ENCODE measurements at places on chromosomes 5 and 9.

DNA sequence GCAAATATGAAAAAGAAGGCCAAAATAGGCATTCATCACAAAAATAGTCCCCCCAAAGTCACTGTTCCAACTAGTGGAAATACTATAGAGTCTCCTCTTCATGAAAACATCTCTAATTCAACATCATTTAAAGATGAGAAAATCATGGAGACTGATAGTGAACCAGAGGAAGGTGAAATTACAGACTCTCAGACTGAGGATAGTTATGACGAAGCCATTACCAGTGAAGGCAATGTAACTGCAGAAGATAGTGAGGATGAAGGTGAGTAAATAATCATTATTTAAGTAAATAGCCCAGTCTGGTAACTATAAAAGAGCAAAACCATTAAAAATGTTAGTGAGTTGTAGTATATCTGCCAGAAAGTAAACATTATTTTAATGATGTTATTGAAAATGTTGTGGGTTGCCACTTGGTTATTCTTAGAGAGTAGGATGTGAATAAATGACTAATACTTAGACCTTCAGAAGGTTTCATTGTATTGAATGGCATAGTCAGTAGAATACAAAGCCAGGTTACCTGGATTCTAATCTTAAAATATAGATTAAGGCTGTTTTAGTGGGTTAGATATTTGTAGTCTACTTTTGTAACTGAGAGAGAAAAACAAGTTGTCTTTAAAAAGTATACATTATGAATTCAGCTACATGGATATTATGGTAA lies 16.3 kb downstream of the AGGF1 start:
- DNase-seq, result no peak

DNA sequence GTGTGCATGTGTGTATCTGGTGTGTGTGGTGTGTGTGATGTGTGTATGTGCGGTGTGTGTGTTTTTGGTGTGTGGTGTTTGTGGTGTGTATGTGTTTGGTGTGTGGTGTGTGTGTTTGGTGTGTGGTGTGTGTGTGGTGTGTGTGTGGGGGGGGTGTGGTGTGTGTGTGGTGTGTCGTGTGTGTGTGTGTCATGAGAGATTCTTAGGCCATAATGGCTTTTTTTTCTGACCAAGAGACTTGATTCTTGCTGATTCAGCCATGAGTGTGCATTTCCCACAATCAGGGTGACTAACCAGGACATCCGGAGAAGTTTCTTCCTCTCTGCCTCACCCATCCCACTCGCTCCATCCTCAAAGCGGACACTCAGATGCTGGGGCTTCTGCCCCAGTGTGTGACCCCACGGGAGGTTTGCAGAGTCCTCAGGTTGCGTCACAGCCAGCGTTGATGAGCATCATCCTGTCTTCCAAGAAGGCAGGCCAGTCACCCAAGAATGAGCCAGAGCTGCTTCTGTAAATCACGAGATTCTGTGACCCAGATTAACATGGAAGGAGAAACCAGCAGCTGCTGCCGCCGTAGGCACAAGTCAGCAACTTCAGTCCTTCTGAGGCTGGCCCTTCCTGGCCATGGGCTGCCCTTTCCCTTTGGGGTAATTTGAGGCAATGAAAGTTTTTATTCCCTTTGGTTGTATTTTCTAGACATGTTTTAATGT lies 12.5 kb upstream of the CTSL start:
- no peak for DNase-seq

DNA sequence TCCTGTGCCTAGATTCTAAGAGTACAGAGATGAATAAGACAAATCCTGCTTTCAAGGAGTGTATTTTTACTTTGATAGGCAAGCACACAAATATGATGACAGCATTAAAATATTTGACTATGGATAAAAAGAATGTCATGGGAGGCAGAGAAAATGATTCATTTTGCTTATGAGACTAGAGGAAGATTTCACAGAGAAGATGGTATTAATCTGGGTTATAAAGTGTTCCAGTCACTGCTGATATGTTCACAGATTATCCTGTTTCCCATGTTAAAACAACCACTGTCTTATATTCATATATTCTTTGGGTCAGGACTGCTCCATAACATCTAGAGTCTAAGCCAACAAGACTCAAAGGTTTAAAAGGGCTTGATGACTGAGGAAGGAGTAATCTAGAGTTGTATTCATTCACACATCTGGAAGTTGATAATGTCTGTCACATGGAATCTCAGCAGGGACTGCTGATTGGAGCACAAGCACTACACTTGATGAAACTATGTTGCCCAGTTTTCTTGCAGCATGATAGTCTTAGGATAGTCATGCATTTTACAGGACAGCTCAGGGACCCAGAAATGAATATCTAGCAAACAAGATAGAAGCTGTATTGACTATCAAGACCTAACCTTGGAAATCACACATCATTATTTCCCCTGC lies 79.3 kb downstream of the STARD4 start:
- no peak for DNase-seq

DNA sequence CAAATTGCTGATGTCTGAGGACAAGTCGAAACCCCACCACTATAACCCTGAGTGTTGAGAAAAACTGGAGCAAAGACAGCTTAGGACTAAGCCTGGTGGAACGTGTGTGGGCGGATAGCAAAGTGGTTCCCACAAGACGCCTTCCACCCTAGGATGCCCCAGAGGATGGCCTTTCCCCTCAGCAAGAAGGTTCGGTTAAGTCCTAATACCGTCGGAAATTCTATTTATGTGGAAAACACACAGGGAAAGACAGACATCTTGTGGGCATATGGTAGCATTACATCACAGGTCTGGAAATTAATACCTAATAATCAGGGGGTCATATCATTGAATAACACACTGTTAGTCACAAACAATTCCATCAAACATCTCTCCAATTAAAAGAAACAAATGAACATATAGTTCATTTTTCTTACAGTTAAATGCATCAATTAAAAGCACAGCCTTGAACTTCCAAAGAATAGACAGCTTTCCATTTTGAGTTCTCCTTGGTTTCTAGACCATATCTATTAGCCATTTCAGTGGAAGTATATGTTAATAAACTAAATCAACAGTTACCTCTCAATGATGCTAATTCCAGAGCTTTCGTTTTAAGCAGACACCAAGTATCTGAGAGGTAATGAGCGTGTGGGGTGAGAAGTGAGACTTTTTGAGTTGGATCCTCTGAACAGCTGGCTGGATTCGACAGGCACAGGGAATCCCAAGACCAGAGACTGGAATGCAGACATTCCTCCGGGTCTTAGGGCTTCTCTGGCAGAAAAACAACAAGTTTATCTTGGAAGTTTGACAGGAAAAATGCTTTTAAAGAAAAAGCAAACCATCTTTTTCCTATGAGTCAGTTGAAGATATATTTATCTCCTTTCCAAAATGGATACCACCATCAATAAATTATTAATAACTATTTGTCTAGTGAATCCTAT lies 2.9 kb upstream of the ICE1 start:
- no peak for DNase-seq

- DNase-seq, result no peak
Measured at GRCh38 chr9:127237801-127238200, 26.8 kb upstream of the GARNL3 start.

- DNase-seq, result no peak
Measured at GRCh38 chr5:154627698-154628678, 127.2 kb upstream of the LARP1 start.

DNA sequence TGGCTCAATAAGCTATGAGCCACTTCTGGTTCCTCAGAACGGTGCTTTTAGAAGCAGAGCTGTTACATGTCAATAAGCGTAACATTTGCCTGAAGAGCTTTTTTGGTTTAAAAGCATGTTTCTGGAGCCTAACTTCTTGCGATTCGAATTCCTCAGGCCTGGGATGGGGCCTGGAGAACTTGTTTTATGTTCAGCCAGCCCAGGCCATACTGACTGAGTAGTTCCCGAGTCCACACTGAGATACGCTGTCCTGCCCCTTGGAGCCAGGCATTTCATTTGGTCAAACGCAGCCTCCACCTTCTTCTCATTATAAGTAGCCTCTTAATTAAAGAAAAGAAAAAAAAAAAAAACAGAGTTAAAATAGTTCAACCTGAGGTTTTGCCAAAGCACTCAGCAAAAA lies 260.6 kb upstream of the ANKRD55 start:
- no peak for DNase-seq

- no peak for DNase-seq
Measured at GRCh38 chr5:68189171-68189570, 26.4 kb upstream of the PIK3R1 start.

- no peak for DNase-seq
Measured at GRCh38 chr9:134495881-134496412, 145.7 kb upstream of the COL5A1 start.

DNA sequence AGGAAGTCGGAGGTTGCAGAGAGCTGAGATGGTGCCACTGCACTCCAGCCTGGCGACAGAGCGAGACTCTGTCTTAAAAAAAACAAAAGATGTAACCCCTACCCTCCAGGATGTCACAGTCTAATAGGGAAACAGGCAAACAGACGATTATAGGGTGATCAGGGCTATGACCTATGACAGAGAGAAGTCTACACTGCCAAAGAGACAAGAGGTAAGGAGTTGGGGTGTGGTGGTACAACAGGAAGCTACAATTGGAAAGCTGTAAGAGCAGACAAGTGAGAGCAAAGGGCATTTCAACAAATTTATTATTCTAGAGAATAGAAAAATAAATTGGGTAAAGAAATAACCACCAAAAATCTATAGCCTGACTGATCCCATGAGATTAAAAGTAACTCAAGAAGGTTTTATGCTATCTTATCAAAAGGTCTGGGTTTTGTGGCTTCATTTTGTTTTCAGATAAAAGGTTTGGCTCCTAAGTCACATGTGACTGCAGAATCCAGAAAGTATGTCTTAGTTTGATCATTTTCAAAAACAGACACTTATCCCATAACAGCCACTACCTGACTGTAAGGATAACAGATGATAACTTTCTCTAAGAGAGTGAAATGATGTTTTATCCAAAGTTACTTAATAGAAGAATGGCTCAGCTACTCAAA lies 7.3 kb downstream of the CDC26 start:
- no peak for DNase-seq

DNA sequence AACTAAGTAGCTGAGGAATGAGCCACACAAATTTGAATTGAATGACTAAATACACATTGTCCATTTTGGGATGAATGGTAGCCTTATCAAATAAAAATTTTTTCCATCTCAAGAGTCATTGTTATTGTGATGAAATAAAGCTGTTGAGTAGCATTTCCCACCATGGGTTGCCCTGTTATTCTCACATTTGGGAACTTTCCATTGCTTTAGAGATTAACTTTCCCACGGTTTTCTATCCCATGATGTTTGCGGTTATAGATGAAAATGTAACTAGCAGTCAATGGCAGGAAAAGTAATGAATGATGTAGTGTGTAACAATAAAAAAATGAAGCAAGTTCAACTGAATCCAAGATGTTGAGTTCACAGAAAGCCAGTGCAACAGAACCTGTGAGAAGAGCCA lies 59.9 kb upstream of the PLPP1 start:
- no peak for DNase-seq

DNA sequence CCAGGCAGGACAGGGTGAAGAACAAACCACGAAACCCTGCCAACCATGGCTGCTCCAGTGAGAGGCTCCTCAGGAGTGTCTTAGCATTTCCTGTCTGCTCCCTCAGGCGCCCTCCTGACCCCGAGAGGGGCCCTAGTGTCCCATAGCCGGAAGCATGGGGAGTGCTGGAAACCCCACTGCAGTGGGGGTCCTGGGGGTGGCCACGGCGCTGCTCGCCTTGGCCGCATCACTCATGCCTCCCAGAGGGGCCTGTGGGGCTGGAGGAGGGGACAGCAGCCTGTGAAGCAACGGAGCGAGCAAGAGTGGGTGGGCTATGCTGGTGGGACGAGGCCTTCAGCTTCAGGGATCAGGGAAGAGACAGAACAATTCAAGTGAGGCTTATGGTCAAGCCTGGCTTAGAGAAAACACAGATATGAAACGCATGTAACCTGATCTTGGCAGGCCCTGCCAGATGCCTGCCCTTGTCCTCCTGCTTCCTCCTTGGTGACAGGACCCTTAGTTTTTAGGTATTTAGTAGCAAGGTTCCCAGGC lies 219.1 kb downstream of the FANCC start:
- no peak for DNase-seq

DNA sequence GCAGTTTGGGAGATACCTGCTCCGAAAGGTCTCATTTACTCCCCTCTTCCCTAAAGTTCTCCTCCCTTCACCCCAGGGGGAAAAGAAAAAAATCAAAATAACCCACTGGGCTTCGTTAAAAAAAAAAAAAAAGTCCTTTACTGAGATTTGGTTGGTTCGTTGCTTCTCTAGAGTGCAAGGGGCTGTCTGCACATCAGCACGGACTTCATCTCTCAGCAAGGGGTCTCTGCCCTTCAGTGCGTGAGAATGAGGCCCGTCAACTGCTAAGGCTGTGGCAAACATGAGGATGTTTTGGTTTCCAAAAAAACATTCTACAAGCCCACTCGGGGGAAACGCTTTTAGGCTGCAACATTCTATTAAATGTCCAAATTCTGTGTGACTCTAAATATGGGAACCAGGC lies 10.0 kb downstream of the BARHL1 start:
- DNase-seq, result no peak

DNA sequence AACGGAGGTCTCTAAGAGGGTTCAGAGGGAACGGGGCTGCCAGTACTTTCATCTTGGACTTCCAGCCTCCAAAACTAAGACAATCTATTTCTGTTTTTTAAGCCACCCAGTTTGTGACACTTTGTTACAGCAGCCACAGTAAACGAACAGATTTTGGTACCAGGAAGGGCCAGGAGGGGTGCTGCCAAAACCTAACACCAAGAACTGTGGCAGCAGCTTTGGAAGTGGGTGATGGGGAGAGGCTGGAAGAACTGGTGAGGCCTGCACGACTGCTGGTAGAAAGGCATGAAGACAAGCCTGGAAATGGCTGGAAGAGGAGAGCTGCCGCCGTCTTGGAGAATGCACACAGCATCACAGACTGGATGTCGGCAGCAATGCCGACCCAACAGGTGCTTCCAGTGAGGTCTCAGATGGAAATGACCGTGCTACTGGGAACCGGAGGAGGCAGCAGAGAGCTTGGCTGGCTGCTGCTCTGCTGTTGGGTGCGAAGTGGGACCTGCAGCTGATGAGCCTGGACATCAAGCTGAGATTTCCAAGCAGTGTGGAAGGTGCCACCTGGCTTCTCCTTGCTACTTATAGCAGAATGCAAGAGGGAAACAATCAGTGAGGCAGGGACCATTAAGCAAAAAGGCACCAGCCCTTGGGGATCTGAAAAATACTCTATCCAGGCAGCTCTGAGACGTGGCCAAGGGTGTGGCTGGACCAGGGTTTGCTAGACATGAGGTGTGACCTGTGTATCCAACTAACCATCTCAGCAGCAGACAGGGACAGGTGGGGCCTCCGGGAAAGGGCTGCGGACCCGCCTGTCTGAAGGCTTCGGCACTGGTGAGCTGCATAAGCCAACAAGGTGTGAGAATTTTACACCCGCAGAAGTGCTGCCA lies 4.7 kb upstream of the TMEM210 start:
- no peak for DNase-seq

- no peak for DNase-seq
Measured at GRCh38 chr9:90024409-90024808, 419.6 kb downstream of the GADD45G start.

- DNase-seq, result no peak
Measured at GRCh38 chr5:109196087-109196822, 213.5 kb downstream of the PJA2 start.

DNA sequence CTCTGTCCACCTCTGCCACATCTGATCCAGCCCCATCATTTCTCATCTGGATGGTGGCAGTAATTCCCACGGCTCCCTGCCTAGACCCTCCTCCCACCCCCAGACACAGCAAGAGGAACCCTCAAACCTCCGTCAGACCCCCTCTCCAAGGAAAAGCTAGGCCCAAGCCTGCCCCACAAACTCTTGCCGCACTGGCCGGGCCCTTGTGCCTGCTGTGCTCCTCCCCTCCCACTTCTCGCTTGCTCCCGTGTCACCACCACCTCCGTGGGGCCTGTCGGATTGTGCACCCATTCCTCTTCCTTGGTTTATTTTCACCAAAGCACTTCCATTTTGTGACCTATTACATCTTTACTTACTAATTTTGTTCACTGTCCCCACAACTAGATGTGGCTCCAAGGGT lies 14.2 kb downstream of the BARX1 start:
- no peak for DNase-seq
